ENCODE measurements at places on chromosomes 6 and 20.

DNA sequence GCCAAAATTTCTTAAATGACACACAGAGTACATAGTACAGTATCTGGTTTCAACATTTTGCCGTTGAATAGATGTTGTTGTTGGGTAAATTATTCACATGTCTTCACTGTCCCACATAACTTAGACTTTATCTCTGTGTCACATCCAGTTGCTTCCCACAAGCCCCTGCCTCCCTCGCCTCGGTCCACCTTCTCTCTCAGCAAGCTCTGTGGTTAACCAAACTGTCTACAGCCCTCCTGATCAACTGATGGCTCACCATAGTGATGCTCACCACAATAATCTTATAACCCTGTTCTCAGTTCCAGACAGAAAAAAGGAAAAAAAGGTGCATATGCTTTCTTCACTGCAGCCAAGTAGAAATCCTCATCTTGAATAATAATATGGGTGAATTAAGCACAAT, 23.0 kb downstream of the IL17F start:
- DNase-seq: no peak

- DNase-seq: no peak
These were observed 12.8 kb upstream of the SDCBP2 start for GRCh38 chr20:1341561-1342265.

DNA sequence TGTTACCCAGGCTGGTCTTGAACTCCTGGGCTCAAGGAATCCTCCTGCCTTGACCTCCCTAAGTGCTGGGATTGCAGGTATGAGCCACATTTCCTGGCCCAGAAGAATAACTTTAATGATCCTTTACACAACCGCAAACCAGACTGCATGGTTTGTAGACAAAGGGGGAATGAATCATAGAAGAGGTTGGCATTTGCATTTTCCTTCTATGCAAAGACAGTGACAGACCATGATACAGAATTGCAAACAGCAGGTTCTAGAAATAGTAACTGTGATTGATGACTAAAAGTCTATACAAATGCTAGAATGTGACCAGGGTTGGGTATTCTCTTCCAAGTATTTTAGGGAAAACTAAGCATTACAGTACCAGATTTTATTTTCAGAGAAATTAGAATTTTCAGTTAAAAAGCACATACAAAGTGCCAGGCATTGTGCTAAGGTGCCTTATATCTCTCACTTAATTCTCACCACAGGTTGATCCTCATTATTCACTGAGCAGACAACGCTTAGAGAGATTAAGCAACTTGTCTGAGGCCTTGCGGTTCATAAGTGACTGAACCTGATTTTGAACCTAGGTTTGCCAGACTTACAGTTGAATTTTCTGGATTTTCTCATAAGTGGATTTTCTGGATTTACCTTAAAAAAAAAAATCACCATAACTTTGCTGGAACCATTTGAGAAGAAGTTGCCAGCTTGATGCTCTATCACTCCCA, 146.6 kb downstream of the ZFAND3 start:
- DNase-seq: no peak

DNA sequence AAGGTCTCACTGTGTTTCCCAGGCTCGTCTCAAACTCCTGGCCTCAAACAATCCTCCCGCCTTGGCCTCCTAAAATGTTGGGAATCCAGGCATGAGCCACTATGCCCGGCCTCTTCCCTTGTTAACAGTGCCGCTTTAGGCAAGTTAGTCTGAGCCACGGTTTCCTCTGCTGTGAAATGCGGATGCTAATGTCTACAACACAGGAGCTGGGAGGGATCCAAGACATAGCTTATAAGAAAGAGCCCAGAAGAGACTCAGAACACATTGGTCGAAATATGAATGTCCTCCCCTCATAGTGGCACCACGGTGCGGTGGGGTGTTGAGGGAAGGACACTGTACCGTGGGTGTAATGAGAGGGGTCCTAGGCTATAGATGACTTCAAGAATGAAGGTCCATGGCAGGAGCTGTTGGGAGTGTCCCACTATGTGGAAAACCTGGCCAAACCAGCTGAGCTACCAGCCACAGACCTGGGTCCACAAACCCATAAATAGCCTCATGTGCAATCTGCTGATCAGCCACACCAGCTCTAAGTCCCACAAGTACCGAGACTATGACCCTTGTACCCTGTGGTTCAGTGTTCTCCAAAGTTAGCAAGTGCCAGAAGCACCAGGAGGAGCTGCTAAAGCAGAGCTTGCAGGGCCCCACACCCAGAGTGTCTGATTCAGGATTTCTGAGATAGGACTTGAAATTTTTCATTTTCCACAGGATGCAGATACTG, 57.8 kb upstream of the ZFAND3 start:
- DNase-seq: no peak

DNA sequence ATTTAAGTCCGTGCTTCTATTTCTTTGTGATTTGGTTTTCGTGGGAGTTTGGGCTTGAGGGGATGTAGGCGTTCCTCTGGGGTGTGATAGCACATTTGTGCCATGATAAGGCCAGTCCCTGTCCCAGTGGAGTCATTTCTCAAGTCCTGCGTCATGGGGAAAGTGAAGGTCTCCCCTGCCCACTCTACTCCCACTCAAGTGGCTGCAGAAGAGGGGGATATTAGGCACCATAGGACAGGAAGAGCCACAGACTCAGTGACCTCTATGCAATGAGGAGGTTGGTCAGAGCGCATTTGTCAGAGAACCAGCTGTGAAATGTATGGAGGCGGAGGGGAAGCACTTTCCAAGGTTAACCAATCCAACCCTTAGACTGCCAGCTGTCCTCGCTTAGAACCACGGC, 51.9 kb upstream of the EDN1 start:
- DNase-seq: no peak
